ENCODE measurements at places on chromosomes 16 and 17.
A peak's percentile ranks its signal among the peaks of the same experiment; 100 is the strongest.

- no peak for DNase-seq
Measured at GRCh38 chr16:73159296-73159695, 111.4 kb upstream of the ZFHX3 start.

DNA sequence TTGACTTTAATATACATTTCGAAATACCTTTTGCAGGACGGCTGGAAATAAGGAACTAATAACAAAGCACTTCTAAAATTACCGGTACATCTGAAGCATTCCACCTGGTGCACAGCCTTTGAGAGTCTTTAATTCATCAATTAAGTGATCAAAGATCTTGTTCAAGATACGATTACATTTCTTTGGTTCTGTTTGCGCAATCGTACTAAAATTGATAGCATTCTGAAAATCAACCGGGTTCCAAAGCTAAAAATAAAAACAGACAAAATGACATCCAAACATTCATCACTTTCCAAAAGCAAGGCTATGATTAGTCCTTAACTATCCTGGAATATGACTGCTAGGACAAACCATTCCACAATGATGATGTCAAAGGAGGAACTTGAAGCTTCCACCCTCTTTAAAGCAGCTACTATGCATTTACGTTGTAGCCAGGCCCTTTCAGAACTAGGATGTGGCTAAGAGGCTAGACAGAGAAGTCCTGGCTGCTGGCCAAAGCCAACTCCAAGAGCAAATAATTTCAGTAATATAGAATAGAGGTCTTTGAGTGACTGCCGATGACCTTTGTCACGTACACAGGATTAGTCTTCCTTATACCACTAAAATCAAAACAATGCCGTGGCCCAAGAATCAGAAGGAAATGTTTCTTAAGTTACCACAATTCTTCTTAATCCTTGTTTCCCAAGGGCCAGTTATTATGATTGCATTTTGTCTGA, 299.8 kb upstream of the PSMD7 start:
- DNase-seq = no peak

DNA sequence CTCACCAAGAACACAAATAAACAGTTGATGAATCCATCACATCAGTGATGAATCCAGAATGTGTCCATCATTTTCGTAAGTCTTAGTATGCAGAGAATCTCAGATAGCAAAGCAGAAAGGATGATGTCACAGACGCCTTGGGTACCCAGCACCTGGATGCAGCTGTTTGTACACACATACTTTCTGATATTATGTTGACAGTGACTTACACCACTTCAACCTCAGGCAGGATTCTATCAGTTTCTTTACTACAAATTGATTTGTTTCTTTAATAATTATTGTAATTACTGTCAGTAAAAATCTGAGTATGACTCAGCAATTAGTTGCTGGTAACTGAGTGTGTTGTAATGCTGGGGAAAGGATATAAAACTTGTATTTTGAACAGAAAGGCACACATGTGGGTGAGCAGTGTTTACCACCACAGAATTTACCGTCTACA, 159.8 kb downstream of the RPTOR start:
- no peak for DNase-seq

- DNase-seq = no peak
Measured at GRCh38 chr17:47726796-47727703, 6.0 kb upstream of the TBX21 start.

- DNase-seq = no peak
Measured at GRCh38 chr16:76278086-76278485, 885 bp downstream of the CNTNAP4 start.

- no peak for DNase-seq
Measured at GRCh38 chr16:84485255-84486010, 19.0 kb downstream of the MEAK7 start.

GRCh38 chr16:53518550-53519416, 15.8 kb upstream of the AKTIP start:
- DNase-seq = peak; percentile 66

DNA sequence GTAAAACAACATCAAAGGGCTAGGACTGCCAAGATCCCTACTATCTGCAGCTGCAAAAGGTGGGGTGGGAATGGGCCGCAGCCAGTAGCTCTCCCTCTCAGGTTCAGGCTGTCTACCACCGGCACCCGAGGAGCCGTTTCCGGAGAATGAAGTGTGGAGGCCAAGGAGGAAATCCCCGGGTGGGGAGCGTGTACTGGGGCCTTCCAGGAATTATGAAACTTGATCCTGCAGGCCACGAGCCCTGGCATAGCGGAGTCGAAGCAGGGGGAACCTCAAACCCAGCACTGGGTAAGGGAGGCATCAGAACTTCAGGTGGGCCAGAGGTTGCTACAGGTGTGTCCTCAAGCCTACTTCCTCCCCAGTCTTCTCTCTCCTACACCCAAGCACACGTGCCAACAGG, 5.1 kb downstream of the INPP5K start:
- DNase-seq = no peak

- no peak for DNase-seq
Measured at GRCh38 chr16:56408379-56409098, 16.8 kb downstream of the AMFR start.
